ENCODE measurements at places on chromosomes 7 and 10.

DNA sequence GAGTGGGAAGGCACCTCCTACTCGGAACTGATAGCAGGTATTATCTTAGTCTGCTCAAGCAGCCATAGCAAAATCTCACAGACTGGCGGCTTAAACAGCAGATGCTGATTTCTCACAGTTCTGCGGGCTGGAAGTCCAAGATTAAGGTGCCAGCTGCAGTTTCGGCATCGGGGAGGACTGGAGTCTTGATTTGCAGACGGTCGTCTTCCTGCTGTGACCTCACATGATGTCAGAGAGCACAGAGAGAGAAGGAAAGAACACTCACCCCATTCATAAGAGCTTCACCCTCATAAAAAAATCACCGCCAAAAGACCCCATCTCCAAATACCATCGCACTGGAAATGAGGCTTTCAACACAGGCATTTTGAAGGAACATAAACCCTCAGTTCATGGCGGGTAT lies 216.5 kb upstream of the PITRM1 start:
- DNase-seq, result no peak

DNA sequence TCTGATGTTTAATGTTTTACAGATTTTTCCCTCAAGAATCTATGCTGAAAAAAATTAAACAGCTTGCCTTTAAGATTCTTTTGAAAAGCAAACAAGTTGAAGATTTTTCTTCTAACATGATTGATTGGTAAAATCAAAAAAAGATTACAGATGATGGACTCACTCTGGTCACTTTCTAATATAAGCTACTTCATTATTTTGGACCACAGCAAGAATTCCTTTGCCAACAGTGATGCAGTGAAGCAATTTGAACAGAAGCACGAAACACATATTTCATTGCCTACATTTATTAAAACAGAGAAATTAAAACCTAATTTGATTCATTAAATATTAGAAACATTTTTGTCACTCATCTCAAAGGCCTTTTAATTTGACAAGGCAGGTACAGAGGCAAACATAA lies 82.1 kb upstream of the SGCE start:
- DNase-seq, result no peak

DNA sequence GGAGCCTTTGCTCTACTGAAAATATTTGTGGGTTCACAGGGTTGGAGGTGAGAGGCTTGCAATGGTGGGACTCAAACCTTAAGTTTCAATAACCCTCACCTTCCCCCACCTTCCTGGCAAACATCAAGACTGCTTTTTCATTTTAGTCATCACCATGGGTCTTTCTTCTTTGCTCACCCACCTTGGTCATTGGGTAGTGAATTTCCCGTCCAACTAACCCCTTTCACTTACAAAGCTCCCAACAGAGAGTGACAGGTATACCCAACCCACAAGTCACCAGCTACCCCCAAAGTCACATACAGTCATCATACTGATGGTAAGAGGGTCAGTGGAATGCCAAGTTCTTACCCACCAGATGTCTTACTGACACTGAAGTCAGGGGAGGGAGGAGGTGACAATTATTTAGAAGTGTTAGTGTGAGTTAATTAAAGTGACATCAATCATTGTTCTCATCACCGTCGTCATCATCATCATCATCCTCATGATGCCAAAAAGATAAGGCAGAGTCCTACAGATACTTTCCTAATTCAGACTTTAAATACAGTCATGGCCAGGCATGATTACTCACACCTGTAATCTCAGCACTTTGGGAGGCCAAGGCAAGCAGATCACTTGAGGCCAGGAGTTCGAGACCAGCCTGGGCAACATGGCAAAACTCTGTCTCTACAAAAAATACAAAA lies 49.0 kb downstream of the PIK3AP1 start:
- DNase-seq, result no peak

DNA sequence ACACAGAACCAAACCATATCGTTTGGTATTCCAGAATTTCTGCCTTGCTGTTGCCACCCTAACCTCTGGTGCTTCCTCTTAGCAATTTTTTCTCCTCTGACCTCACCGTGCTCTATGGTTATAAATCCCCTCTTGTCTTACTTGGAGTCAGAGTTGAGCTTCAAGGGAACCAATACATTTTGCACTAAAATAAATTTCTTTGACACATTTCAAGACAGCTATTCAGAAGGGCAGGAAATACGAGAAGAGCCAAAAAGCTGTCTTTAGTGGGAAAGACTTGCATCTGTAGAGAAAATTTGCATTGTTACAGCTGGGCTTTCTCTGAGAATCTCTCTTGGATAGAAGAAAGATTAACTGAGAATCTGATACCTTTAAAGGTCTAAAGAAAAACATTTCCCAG lies 14.5 kb upstream of the AKR1C2 start:
- DNase-seq, result no peak

DNA sequence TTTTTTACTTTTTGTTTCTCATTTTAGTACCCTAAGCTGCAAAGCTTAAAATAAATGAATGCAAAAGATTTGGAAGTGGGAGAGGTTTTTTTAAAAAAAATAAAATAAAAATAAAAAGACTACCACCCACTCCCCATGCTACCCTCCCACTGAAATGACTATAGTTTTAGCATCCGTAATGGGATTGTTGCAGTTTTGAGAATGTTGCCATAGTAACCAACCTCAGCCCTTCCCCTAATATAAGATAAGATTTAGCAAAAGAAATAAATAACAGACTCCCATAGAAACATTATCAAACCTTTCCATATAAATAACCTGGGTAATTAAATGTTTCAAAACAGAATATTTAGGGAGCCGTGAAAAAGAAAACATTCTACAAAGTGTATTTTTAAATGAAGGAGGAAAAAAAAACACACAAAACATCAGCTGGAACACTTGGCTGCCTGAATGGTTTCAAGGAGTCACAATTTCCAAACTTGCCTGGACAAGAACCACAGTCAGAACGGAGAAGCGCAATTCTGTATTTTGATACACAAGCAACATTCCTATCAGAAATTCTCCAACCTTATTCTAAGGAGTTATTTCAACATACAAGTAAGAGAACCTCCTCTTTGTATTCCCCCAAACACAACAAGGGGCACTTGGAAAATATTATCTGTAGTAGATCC lies 57.4 kb downstream of the DGKI start:
- DNase-seq, result no peak

DNA sequence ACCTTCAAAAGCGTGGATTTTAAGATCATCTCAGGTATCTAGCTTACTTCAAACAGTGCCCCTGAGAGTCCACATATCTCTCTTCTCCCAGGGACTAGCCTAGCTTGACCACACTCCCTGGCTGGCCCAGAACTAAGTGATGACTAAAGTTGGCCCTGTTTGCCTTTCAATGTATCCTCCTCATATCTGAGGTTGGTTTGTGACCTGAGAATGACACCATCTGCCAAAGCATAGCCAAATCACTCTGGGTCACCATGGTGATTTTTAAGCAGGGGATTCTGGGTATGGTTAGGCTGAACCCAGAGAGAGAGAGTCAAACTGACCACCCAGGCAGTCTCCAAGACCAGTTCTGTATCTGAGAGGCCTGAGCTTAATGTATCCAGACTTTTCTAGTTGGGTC lies 16.2 kb downstream of the CNNM1 start:
- DNase-seq, result no peak

GRCh38 chr7:91266689-91267090 lies 2.5 kb downstream of the FZD1 start:
- no peak for DNase-seq

Measured in non-pigmented ciliary epithelial cell (primary cell).